Stimulated activated CD4-positive, alpha-beta T cell treated with anti-CD3 and anti-CD28 coated beads, Interleukin-4, amount 100 ng/mL, for 24 hours (primary cell): ENCODE measurements at places on chromosomes 16 and 17.

DNA sequence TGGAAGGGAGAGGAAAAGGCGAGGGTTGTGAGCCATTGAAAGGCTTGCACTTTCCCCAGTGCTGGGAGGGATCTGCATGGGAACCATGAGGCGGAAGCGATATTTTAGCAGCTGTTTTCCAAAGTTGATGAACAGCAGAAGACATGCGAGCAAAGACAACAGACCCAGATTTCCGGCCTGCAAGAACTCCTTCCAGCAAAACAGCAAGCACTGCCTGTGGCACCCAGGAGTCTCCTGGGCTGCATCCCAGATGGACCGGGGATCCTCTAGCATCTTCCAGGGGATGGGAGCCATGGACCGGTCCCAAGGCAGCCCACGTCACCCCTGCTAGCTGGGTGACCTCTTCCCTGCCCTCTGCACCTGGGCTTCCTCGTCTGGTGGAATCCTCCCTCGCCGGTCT is 162.8 kb downstream of the IRF8 start:
- no peak for DNase-seq

DNA sequence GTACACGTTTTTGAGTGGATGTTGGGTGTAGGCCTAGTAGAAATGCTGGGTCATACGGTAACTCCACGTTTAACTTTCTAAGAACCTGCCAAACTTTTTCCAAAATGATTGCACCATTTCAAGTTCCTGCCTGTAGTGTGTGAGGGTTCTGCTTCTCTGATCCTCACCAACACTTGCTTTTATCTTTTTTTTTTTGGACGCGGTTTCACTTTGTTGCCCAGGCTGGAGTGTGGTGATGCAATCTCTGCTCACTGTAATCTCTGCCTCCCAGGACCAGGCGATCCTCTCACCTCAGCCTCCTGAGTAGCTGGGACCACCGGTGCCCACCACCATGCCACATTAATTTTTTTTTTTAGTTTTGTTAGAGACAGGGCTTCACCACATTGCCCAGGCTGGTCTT is 23.5 kb downstream of the ZNF750 start:
- no peak for DNase-seq

DNA sequence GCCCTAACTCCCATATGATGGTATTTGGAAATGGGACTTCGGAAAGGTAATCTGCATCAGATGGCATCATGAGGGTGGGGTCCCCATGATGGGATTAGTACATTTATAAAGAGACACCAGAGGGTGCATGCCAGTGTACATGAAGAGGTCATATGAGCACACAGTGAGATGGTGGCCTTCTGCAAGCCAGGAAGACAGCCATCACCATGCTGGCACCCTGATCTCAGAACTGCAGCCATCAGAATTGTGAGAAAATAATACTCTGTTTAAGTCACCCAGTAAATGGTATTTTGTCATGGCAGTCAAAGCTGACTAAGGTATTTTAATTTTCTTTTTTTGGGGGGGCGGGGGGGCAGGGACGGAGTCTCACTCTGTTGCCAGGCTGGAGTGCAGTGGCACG is 47.1 kb upstream of the ABCA10 start:
- no peak for DNase-seq

- no peak for DNase-seq
Measured at GRCh38 chr16:27344721-27345120, 30.9 kb downstream of the IL4R start.

- no peak for DNase-seq
Measured at GRCh38 chr16:1156055-1156982, 3.4 kb downstream of the CACNA1H start.

DNA sequence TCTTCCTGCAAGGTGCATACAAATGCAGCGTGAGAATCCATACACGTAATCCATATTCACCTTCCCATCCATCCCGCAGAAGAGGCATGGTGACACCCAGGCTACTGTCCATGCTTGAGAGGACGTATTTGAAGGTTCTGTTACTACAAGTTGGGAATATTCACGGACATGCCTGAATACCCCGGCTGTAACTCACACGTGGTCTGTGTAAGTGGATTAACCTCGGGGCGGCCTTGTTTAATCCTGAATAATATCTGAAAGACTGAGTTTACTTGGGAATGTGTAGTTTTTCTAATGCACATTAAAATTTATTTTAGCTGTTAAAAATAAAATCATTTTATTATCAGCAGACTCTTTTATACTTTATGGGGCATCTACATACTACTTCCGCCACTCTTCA is 13.1 kb downstream of the CPSF4L start:
- no peak for DNase-seq
